ENCODE measurements at places on chromosomes 5 and 9.
A peak's percentile ranks its signal among the peaks of the same experiment; 100 is the strongest.

GRCh38 chr5:1806974-1807373, 5.8 kb downstream of the NDUFS6 start:
- DNase-seq: no peak

- no peak for DNase-seq
Observed at GRCh38 chr9:71766663-71767062, 1.6 kb downstream of the CEMIP2 start.

- DNase-seq: no peak
Observed at GRCh38 chr5:107068782-107069181, 602.0 kb downstream of the EFNA5 start.

GRCh38 chr5:125274211-125274610, 527.8 kb upstream of the ZNF608 start:
- no peak for DNase-seq

DNA sequence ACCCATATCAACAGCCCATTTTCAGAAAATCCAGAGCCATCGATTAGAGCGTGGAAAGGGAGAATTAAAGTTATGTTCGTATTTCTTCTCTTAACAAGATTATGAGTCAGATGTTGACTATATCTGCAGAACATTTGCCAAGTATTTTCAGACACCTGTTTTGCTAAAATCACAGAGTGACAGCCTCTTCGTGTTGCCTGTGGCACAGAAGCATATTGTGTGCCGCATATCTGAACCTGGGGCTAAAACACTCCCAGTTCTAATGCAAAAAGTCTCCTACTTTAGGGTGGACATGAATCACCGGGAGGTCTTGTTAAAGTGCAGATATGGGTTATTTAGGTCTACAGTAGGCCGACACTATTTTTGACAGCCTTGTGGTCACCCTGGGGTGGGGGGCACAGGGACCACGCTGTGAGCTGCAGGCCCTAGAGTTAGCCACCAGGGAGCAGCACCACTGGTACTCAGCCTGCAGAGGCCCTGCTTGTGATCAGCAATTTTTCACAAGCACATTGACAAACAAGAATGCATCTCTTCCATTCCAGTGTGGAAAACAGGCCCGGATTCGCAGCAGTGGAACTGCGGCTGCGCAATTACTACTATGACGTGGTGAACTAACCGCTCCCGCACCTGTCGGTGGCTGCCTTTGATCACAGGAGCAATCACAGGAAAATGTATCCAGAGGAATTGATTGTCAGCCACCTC, 93.5 kb downstream of the SYK start:
- DNase-seq: peak; percentile 5

DNA sequence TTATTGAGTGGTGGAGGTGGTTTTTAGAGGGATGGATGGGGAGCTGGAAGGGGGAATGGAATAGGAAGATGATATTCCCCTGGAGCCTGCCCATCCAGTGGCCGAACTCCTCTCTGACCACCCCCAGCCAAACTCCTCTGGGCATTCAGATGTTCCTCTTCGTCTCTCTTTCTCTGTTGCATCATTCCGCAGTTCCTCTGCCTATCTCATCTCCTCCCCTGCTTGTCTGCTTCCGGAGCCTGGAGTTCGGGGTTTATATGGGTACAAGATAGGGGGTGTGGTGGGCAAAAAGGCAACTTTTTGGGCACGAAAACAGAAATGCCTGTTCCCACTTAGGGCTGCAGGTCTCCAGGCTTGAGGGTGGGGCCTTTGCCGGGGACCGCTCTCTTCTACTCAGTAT, 12.2 kb upstream of the CDK5RAP2 start:
- DNase-seq: peak; percentile 44

DNA sequence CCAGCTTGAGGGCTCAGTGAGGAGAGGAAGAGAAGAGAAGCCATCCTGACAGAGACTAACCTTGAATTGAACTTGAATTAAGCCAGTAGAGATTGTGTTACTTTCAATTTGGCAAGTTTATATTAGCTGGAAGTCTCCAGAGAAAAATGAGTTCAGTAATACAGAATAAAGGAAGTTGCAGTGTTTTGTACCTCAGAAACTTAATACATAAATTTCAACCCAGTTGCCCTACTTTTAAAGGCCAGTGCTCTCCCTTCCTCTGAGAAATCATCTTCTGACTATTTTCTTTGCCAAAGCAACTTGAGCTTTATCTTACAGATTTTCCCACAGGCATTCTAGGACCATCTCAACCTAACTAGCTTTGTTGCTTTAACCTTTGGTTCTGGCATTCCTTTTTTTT, 231.0 kb upstream of the GAS1 start:
- no peak for DNase-seq

- DNase-seq: no peak
Observed at GRCh38 chr9:108950168-108950567, 16.0 kb downstream of the ABITRAM start.

- DNase-seq: no peak
Observed at GRCh38 chr9:14846871-14847311, 63.3 kb downstream of the FREM1 start.

GRCh38 chr5:112799661-112800060, 61.4 kb upstream of the SRP19 start:
- no peak for DNase-seq

Data from MV-4-11 (cell line).